ENCODE measurements at places on chromosomes 5 and 9. TPM values are rescaled to one million over a fixed set of nuclear protein-coding genes. Genes with fewer than 3 reads are reported as not detected.

NDUFS4 gene
- total RNA-seq: 53.4 TPM

ZNF658 gene
- total RNA-seq: 3.1 TPM

SMIM33 gene
- total RNA-seq: 0.32 TPM

NADK2 gene
- 11.0 TPM for total RNA-seq

SH3GL2 gene
- not detected for total RNA-seq

UGT3A1 gene
- not detected for total RNA-seq

FAT2 gene
- total RNA-seq: not detected

RHOBTB3 gene
- total RNA-seq: 0.32 TPM

ANKRD34B gene
- total RNA-seq: not detected

PCDHA6 gene
- total RNA-seq: not detected

ARSI gene
- not detected for total RNA-seq

SLC6A7 gene
- total RNA-seq: not detected

GABRA1 gene
- not detected for total RNA-seq

EFNA5 gene
- not detected for total RNA-seq

CRB2 gene
- total RNA-seq: not detected

MEIKIN gene
- total RNA-seq: not detected

ISL1 gene
- total RNA-seq: not detected

C9 gene
- total RNA-seq: not detected

SLC9A3 gene
- 1.9 TPM for total RNA-seq

CSF1R gene
- not detected for total RNA-seq

TTC1 gene
- total RNA-seq: 50.1 TPM

C5orf52 gene
- not detected for total RNA-seq

IFNA21 gene
- not detected for total RNA-seq

CDC20B gene
- 0.13 TPM for total RNA-seq

APBA1 gene
- 0.13 TPM for total RNA-seq

GABRA6 gene
- not detected for total RNA-seq

SHISAL2B gene
- not detected for total RNA-seq

BARHL1 gene
- total RNA-seq: not detected

KIF12 gene
- total RNA-seq: not detected

ADAMTS19 gene
- total RNA-seq: not detected

RARS1 gene
- 76.4 TPM for total RNA-seq

KCNIP1 gene
- total RNA-seq: not detected

DROSHA gene
- total RNA-seq: 69.8 TPM

FSD1L gene
- 7.9 TPM for total RNA-seq

SLC34A1 gene
- total RNA-seq: 2.1 TPM

ARHGEF28 gene
- total RNA-seq: not detected

FAM221B gene
- not detected for total RNA-seq

ANKRD31 gene
- 0.23 TPM for total RNA-seq

DAB2IP gene
- 0.08 TPM for total RNA-seq

IL11RA gene
- total RNA-seq: 38.8 TPM

ST6GALNAC6 gene
- total RNA-seq: 77.6 TPM

MYO10 gene
- not detected for total RNA-seq

TEX48 gene
- total RNA-seq: 0.61 TPM

WNT8A gene
- not detected for total RNA-seq

ZNF618 gene
- 0.34 TPM for total RNA-seq

PHYHD1 gene
- 0.55 TPM for total RNA-seq

CCNJL gene
- total RNA-seq: 0.23 TPM

PCDHA13 gene
- total RNA-seq: not detected

PCDHB2 gene
- not detected for total RNA-seq

KCTD16 gene
- 0.08 TPM for total RNA-seq

ZNF346 gene
- 29.8 TPM for total RNA-seq

DAPK1 gene
- total RNA-seq: 0.29 TPM

Measured in activated CD8-positive, alpha-beta T cell treated with anti-CD3 and anti-CD28 coated beads, Interleukin-2, amount 10 ng/mL, durations not matched to agents 7 days and 5 days (primary cell).